ENCODE measurements at places on chromosomes 5 and 9.
A peak's percentile ranks its signal among the peaks of the same experiment; 100 is the strongest.

- no peak for DNase-seq
These were observed 488.3 kb downstream of the KDM4C start for GRCh38 chr9:7245976-7246580.

DNA sequence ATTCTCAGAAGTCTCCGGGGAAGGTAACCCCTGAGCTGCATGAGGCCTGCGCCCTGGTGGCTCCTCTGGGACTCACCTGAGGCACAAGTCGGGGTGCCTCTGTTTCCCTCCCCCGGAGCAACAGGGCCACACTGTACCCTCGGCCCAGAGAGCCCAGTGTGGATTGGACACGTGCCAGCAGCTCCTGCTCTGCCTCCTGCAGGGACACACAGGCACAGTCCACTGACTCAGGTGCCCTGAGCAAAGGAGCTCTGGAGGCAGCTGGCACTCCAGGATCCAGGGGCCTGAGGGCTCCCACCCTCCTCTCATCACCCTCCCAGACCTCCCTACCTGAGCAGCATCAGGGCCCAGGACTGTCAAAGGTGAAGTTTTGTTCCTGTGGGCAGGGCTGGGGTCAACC, 29.5 kb downstream of the SLC35A4 start:
- no peak for DNase-seq

DNA sequence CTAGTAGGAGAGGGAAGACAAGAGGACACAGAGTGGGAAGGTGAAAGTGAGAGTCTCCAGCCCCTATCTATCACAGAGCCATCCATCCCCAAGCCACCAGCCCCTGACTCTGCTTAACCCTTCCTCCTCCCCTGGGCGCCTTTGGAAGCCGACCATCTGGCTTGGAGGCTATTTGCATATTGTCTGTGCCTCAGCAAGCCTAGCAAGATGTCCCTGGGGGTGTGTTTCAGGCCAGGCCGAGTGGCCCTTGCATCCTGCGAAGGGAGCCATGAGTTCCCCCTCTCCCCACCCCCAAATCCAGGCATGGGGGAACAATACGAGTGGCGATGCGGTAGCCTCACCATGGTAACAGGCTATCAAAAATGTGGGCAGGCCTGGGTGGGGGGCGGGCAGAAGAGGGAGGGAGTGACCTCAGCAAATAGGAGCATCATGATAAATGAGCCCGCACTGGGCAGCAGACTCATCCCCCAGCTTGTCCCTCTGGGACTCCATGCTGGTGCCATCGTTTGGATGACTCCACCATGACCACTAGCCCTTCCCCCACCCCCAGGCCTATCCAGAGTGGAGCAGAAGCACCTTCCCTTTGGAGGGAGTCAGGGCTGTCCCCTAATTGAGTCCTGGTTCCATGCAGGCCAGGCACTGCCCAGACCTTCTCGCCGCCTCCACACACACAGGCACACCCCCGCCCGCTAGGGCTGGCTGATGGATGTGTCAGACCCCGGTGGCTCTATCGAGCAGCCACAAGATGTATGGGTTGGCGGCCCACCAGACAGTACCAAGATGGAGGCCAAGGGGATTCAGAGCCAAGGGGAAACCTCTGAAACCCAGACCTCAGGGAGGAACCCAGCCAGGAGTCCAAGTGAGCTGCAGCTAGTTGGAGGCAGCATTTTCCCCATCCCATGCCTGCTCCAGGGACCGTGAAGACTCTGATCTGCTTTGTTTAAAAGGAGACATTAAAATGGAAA, 14.6 kb downstream of the URM1 start:
- no peak for DNase-seq

- DNase-seq, result no peak
These were observed 36.2 kb upstream of the CKS2 start for GRCh38 chr9:89274838-89275237.

- no peak for DNase-seq
These were observed 25.9 kb upstream of the TXN start for GRCh38 chr9:110282018-110282738.

DNA sequence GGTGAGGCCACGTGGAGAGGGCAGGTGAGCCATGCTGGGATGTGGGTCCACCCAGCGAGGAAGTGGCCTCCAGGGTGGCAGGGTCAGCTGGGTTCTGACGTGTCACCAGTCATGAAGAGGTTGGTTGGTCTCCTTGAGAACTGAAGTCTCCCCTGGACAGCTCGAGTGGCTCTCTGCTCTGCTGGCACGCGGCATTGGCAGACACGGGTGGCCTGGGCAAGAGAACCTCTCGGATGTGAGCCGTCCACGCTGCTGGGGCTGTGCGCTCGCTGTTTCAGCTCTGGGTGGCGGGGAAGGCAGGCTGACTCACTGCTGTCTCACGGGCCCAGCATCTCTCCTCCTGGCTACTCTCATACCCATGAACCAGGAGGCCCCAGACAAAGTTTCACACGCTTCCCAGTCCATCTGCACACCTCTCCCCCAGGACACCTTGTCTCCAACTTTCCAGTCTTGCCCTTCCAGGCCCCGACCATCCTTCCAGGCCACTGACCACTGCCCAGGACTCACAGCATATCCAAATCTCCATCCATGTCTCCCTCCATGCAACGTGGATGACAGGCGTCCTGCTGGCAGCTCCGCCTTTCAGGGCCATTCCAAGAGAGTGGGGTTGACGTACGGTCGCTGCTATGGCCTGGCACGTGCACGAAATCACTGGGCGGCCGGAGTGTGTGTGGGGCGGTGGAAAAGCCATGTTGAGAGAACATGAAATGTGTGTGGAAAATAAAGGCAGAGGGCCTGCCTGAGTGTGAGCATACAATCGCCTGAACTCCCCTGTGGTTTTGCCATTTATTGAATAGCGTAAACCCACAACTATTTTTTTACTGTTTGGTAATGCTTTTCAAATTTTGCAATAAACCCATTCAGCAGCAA, 145.0 kb upstream of the COL5A1 start:
- DNase-seq, result no peak

GRCh38 chr9:16794103-16794502, 76.4 kb downstream of the BNC2 start:
- no peak for DNase-seq

GRCh38 chr5:152271420-152271819, 133.7 kb downstream of the NMUR2 start:
- DNase-seq, result no peak

DNA sequence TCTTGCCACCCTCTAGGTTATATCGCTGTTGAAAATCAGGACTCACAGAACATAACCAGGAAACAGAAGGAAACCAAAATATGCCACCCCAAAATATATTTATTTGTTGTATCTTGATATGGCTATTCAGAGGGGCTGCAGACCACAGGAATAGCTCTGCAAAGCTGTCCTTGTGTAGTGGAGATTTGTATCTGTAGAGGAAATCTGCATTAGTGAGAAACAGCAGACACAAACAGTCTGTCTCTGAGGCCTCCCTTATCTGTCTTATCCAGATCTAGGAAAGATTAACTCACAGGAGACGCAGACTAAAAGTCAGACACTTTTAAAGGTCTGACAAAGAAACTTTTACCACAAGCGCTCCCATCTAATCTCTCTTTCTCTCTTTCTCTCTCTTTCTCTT, 54.1 kb upstream of the CEMIP2 start:
- no peak for DNase-seq

- DNase-seq, result no peak
These were observed 65.3 kb upstream of the MYO10 start for GRCh38 chr5:17001428-17001827.

- DNase-seq, result no peak
These were observed 68.1 kb downstream of the ARHGEF28 start for GRCh38 chr5:73694089-73694488.

- no peak for DNase-seq
These were observed 21.2 kb downstream of the UBE2QL1 start for GRCh38 chr5:6469836-6470235.

DNA sequence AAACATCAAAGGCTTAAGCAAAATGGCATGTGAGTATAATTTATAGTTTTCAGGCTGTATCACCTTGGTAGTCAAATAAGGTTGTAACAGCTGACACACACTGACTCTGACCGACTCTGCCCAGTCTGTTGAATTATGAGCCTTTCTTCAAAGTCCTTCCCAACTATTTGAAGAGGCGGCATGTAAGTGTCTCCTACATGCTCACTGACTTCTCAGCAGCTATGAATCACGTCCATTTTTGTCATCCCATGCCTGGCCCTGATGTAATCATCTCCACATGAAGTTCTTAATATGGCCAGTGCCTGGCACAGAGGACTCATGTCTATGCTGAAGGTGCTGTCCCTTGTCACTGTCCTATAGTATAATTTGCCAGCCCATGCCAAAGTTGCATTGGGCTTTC, 5.1 kb upstream of the PTBP3 start:
- no peak for DNase-seq

DNA sequence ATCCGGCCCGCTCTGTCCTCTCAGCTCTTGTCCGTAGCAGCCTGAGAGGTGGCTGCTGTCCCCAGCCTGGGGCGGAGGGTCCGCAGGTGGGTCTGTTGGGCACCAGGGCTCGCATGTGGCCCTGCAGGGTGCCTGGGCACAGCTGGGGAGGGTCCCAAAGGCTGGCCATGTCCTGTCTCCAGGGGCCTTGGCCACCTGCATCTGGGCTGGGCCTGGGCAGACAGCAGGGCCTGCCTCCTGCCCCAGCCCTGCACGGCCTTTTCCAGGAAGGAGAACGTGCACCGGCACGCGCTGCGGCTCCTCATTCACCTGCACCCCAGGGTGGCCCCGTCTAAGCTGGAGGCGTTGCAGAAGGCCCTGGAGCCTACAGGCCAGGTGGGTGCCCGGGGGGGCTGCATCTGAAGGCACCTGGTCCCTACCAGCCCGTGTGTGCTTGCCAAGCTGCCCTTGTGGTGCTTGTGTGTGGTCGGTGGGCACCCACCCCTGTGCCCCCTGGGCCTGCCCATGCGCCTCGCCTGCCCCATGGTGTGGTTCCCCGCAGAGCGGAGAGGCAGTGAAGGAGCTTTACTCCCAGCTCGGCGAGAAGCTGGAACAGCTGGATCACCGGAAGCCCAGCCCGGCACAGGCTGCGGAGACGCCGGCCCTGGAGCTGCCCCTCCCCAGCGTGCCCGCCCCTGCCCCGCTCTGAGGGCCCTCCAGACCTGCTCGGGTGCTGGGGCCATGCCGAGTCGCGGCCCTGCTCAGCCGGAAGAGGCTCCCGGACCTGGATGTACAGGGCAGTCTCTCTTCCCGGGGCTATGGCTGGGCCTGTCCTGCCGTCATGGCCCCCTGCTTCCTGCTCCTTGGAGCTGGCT, 5.1 kb upstream of the TOR4A start:
- no peak for DNase-seq

- no peak for DNase-seq
These were observed 169.3 kb downstream of the INSYN2B start for GRCh38 chr5:169811023-169811422.

DNA sequence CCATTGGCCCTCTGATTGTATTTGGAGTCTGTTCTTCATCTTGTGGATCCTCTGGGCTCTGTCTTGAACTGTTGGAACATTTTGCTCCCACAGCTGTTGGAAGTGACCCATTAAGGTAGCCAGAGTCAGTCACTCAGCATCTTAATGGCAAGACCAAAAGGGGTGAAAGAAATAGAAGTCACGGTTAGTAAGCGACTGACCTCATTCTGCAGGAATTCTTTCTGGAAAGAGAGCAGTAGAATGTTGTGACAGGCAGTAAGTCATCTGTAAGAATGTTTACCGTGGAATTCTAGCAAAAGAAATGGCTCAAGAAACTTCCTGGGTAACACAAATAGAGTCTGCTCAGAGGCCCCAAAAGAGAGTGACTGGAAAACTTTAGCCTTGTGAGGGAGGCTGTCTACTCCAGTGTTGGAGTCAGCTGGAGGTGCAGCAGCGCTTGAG, 28.6 kb upstream of the TNC start:
- no peak for DNase-seq

DNA sequence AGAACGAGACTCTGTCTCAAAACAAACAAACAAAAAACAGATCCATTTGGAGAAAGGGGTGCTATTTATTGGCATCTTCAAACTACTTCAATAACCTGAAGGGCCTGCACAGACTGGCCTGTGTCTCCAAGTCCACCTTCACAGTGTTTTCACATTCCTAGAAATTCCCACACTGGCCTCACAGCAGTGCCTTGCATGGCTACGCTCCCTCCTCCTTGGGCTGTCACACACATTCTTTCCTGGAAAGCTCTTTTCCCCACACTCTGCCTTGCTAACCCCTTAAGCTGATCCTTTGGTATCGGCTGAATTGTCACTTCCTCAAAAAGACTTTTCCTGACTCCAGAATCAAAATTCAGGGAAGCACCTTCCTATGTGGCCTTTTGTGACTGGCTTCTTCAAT, 19.8 kb downstream of the FAM151B start:
- no peak for DNase-seq

DNA sequence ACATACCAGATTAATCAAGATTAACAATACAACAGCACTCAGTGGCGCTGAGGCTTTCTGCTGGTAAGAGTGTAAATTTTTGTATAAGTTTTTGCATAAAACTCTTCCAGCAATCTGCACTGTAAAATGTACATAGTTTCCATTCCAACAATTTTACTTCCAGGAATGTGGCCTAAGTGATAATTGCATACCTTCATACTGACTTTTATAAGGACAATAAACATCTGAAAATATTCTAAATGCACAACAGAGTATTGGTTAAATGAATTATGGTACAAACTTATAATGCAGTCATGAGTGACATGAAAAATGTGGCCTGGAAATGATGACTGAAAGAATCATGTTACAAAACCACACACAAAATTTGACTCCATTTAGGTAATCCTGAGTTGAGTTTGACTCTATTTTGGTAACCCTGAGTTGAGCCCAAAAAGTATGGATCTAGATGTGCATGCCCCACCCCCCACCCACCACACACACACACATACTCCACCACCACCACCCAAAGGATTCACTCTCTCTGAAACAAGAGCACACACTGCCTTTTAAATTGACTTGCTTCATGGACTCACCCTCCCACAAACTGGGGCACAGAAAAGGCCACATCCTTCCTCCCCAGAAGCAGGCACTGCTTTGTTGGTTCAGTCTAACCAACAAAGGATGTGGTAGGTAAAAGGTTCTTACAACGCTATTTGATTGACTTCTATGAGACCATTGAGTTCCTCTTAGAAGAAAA, 137.6 kb downstream of the SUSD1 start:
- peak; percentile 15 for DNase-seq

DNA sequence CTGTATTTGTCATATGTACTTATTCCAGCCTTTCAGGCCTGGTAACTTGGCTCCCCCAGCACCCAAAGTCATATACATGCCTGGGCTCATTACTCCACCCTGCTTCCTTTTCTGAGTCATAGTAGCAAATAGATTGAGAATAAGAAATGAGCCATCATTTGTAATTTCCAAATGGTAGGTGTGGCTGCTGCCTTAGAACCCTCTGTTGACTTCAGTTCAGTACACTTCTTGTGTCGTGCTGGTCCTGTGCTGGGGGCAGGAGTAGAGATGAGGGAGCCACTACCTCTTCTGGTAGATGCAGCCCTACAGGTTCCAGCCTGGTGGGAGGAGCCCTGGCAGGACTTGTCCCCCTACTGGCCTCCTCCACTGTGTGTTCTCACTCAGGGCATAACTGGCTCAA, 11.1 kb downstream of the GM2A start:
- DNase-seq, result no peak

All from stimulated activated CD4-positive, alpha-beta T cell treated with anti-CD3 and anti-CD28 coated beads, TNF-alpha, amount 100 ng/mL, for 1 hour (primary cell).